Activated CD4-positive, alpha-beta T cell treated with anti-CD3 and anti-CD28 coated beads for 48 hours (primary cell): ENCODE measurements at places on chromosomes 3 and 15.

DNA sequence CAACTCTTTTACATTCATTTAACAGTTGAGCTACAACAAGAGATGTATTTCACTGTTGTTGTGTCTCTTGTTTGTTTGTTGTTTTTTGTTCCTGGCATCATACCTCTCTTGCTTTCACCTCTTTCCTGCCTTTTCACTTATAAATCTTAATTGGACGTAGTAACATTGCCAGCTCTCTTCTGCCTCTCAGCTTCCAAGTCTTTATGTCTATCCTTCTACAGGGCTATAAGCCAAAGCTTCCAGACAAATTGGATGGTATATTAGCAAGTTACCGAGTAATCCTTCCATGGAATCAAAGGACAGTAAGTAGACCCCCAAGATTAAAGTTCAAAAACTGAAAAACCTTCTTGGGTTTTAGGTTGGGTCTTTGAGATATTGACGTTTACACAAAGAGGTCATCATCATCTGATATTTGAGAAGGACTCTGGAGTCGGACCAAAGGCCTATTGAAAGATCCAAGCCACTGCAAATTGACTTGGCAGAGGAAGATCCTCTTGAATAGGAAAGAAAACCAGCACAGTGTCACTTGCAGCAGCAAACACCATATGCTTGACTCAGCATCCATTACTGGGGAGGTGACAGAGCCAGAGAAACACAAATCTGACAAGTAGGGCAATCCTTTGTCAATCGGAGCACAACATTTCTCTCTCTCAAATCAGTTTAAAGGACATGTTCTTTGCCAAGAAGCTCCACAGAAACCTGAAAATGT is 648.5 kb upstream of the NR2F2 start:
- no peak for DNase-seq

DNA sequence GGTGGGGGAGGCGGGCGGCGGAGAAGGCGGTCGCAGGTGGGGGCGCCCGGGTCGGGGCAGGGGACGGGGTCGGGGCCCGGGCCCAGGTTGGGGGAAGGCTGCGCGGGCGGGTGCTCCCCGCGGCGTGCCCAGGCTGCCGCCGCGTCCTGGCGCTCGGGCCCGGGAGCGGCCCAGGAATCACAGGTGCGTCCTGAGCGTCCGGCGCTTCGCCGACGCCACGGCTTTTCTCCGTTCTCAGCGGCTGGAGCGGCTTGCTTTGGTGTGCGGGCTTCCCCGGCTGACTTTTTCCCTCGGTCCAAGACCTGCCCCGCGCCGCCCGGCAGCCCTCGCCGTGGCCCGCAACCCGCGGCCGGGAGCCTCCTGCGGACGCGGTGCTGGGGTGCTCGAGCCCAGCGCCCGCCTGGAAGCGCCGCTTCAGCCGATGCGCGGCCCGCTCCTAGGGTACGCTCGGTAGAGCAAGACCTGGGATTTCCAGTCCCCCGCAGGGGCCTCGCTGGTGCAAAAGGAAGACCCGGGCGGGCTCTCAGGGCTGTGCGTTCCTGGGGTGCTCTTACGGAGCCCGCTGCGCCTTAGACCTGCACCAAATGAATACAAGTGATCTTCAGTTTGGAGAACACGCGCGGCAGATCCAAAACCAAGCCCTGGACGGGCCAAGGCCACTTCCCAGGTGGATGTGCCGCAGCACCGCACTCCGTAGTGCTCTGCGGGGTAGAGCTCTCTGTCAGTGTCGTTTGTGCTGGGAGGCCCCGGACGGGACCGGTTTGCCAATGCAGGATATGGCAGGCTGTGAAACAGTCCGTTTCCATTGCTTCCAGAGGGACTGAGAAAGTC is 639 bp downstream of the NIPA1 start:
- peak; percentile 33 for DNase-seq

DNA sequence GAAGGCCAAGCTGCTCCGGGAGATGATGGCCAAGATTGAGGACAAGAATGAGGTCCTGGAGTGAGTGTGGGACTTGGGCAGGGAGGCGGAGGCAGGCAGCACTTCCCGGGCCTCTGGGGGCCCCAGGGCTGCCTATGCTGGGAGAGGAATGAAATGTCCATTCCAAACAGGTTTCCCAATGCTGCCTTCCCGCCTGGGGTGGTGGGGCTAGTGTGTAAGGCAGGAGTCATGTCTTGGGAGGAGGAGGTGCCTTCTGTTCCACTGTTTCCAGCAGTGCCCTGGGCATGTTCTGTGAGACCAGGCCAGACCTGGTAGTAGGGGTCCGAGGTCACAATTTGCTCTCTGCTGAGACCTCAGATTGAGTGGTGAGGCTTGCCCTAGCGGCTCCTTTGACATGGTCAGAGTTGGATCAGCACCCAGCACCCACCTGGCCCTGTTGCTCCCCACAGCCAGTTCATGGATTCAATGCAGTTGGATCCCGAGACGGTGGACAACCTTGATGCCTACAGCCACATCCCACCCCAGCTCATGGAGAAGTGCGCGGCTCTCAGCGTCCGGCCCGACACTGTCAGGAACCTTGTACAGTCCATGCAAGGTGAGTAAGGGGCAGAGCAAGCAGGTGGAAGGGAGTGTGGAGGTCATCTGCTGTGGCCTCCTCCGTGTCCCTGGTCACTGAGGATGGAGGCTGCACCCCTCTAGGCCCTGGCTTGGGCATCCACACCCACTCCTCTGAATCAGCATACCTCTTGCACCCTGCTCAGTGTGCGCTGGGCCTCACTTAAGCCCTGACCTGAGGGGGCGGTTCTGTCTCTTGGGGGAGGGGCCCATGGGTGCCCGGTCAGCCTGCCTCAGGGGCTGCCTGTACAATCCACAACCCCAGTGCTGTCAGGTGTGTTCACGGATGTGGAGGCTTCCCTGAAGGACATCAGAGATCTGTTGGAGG is 27.3 kb downstream of the PTPN23 start:
- no peak for DNase-seq

DNA sequence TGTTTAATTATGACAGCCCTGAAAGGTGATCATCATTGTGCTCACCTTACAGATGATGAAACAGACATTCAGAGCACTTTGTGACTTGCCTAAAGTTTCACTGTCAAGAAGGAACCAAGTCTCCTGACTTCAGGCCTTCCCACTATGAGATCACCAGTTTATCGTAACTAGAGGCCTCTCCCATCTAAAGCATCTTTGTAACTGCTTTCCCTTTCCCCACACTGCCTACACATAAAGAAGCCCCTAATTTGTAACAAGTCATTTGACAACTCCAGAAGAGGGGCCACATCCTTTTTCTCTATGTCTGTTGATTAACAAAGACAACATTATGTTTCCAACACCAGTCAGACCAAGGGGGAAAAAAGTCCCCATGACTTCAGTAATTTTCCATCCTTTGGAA is 1.1 kb downstream of the KLHL6 start:
- no peak for DNase-seq

- DNase-seq = no peak
Measured at GRCh38 chr15:77548589-77549557, 83.8 kb downstream of the LINGO1 start.

- no peak for DNase-seq
Measured at GRCh38 chr15:47384341-47384740, 333.0 kb upstream of the SEMA6D start.

- no peak for DNase-seq
Measured at GRCh38 chr15:70156671-70157271, 59.1 kb upstream of the TLE3 start.

DNA sequence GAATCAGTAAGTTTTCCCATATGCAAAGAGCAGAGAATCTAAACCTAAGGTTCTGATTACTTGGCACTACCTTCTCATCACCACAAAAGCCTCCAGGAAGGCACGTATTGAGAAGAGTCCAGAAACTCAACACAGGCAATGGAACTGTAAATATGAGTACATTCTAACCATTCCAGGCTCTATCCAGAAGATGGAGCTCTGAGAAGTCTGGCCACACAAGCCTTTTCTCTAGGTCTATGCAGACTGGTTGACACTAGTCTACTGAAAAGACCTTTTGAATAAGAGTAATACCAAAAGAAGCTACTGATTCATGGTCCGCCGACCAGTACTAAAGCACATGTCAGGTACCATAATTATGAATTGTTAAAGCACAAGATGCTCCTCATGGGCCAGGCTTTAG is 12.2 kb upstream of the NCKIPSD start:
- no peak for DNase-seq

- peak; percentile 67 for DNase-seq
Measured at GRCh38 chr15:23877502-23878412, 190.7 kb upstream of the NDN start.

DNA sequence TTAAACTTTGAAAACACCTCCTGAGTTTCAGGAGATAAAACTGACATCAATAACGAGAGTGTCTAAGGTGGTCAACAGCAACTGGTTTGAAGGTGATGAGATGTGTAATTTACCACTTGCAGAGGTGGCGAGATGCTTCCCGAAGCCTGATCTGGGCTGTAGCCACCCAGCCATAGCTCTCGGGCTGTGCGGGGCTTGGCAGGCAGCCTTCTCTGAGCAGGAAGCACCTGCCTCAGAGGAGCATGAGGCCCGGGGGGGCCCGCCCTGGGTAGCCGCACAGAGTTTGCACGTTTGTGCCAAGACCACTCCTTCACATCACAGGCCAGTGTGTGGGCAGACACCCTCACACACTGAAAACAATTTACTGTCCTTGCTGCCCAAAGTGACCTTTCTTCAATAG is 220.3 kb downstream of the CACNA2D3 start:
- DNase-seq = no peak

DNA sequence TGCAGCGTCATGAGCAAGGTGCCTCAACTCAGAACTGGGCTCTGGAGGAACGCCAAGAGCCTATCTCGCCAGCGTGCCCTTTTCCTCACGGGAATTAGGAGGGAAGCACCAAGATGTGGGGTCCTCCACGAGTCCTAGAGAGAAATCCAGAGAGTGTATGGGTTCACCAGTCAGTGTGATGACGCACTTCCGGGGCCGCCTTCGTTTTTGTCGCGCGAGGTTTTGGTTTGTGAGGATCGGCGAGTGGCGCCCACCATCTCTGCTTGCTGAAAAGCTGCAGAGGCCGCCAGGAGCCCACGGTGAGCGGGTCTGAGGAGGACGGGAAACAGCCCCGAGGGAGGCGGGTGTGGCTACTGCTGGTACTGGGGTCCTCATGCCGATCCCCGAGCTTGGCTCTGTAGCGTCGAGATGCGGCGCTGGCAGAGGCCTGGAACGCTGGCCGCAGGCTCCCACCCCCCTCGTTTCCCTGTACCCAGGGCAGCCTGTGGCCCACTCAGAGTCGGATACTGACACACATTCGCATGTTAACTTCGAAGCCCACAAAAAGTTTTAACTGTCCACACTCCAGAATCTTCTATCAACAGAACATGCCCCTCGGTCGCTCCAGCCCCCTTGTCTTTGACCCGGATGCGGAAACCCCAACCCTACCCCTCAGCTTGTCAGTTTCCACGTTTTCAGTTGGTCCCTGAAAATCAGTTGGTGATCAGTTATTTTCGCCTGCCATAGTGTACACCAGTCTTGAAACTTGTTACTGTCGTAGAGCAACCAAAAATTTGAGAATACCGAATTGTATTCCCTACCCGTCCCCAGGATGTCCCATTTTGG is 30.4 kb downstream of the ZNF662 start:
- no peak for DNase-seq

DNA sequence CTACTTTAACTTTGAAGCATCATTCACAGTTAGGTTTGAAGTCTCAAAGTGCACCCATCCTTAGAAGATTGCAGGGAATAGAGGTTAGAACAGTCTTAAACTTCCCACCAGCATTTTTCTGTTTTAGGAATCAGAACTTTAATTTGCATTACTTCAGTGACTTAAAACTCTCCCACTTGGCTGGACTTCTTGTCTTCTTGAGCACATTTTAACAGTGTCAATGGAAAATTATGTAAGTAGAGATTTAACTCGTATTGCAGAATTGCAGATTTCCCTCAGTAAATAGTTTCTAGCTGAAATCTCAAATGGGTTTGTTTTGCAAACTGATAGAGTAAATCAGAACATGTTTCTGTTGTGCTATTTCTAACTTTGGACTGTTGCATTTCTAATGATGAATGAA is 369.6 kb downstream of the OTOL1 start:
- no peak for DNase-seq

DNA sequence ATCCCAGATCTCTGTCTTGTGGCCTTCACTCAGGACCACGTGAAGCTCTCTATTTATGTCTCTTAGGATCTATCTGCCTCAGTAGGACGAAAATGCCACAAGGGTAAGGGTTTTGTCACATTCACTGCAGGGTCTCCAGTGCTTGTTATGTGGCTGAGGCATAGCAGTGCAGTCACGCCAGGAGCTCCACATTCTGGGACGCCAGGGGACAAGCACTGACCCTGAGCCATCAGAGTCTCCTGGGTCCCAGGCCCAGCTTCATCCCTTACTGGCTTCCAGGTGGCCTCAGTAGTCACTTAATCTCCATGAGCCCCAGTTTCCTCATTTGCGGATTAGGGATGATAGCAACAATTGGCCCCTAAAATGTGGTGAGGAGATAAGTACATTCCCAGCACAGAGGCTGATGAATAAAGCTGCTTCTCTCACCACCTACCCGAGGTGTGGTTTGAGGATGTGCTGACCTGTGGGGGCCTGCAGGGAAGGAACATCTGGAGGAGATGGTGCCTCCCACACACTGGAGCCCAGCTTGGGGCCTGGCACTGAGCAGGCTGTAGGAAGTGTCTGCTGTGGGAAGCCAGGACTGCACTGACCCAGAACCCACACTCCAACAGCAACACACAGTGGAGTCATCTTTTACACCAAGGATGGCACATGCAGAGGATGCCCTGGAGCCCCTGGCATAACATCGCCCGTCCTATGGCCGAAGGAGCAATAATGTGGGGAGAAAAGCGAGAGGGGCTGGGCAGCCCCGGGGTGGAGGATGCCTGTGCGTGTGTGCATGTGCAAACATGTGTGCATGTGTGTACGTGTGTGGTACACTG is 93.2 kb upstream of the IQSEC1 start:
- no peak for DNase-seq
